ENCODE measurements at places on chromosomes 7 and 10. TPM values are rescaled to one million over a fixed set of nuclear protein-coding genes. Genes with fewer than 3 reads are reported as not detected.
A peak's percentile ranks its signal among the peaks of the same experiment; 100 is the strongest.

DNA sequence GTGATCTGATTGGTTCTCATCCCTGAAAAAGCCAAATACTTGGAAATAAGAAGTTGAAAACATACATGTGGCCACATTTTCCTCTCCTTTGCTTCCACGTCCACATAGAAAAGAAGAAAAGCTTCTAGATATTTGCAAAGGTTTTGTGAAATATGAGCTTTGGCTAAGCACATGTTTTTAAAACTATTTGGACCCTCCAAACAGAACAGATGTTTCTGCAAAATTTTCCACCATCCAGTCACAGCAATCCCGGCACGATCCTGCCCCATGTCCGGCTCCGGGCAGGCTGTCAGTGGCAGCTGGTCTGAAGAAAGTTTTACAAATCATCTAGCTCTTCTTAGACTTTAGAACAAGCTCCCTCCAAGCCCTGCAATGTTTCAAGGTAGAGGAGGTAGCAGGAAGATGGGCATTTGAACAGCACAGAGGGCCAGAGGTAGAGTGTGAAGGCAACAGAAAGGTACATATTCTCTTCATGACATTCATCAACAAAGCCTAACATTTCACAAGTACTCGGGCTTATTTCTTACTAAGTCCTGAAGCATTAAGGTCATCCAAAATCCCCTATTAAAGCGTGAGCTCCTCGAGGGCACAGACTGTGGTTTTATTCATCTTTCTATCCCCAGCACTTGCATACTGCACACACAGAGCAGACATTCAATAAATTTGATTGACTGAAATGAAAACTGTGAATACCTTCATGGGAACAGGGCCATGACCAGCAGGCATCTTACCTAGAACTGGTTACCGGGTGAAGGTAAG is 110.1 kb downstream of the JAZF1 start:
- no peak for DNase-seq

CALCR gene
- total RNA-seq, result 0.51 TPM

SGMS1 gene
- total RNA-seq, result 37.2 TPM

DNA sequence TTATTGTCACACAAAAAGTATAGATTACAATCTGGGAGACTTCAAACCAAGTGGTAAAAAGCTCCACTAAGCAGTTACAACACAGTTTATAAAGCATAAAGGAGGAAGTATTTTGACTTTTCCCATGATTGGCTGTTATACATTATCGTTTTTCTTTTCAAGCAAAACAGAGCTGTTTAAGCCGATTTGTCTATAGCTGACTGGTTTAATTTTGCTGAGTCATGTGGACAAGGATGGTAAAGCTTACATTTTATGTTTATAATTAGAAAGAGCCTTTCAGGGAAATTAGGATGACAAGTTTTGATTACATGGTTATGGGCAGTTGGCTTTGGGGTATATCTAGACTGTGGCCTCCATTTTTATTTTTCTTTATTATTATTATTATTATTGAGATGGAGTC is 152.5 kb upstream of the STK17A start:
- no peak for DNase-seq

AKR1C8 gene
- total RNA-seq, result 1.3 TPM

GRCh38 chr7:141872931-141873330 is 31.6 kb upstream of the PRSS37 start:
- DNase-seq, result no peak

GRCh38 chr10:89853781-89854191 is 152.4 kb downstream of the KIF20B start:
- no peak for DNase-seq

BAIAP2L1 gene
- total RNA-seq, result 4.6 TPM

TSPAN33 gene
- 9.7 TPM for total RNA-seq

- no peak for DNase-seq
Measured at GRCh38 chr10:80168162-80168511, 35.6 kb downstream of the PLAC9 start.

DNA sequence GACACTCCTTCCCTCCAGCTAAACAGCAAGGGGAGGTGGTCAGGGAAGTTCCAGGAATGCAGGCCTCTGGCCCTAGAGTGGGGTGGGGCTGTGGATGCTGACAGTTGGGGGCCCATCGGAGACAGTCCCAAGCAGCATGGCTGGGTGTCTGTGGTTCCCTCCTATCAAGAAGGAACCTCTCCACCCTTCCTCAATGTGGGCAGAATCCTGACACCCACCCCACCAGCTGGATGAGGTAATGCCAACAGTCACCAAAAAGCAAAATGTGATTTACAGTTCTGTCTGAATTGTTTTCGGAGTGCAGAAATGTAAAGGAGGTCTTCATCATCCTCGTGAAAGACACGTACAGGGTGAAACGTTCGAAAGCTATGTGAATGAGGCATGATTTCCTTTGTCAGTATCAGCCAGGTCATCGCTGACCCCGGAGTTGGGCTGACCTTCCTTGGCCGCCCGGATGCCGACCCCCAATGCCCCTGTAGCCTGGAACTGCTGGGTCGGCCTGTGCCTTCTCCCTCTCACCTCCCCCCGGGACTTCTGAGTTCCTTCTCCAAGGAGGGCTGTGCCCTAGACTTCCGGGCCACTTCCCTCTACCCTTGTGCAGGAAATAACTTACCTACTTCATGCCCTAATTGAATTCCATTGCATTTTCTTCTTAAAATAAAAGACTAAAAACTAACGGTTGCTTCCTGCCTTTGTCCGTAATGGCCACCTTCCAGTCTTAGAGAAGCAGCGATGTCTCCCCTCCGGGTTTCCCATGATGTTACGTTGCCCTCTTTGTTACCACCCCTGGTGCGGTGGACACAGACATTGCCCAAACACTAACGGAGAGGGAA is 24.5 kb downstream of the FOXK1 start:
- no peak for DNase-seq

LBX1 gene
- total RNA-seq, result 0.10 TPM

- no peak for DNase-seq
Measured at GRCh38 chr7:151565541-151565940, 45.8 kb upstream of the RHEB start.

DNA sequence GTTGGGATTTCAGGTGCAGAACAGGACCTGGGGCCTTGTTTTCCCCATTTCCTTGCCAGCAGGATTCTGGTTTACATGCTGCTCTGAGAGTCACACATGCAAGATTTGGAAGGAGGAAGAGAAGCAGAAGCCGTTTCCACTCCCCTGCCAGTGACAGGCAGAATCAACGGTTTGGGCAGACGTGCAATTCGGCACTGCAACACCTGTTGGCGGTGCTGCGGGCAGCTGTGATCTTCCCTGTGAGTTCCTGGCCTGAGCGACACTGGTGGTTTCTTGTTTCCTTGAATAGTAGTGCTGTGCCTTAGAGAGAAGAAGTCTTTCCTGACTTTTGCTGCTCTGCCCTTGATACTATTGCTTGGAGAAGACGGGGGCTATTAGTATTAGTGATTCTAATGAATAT is 1126.2 kb downstream of the TYW1 start:
- no peak for DNase-seq

DNA sequence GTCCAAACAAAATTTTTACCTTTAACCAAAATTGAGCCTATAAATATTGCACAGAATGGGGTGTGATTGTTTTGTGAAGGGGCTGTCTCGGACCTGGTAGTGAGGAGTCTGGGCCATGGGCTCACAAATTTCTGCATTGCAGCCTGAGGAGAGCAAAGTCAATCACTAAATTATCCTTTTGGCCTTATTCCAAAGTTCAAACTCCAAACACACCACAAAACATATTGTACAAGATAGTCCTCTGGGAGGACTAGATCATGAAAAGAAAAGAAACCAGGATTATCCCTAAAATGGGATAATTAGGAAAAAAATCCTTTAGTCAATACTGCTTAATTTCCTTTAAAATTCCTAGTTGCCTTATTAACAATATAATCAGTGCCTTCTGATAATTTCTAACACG is 115.5 kb downstream of the BUB3 start:
- no peak for DNase-seq

GRCh38 chr7:156474241-156474743 is 166.3 kb upstream of the RNF32 start:
- no peak for DNase-seq

WEE2 gene
- not detected for total RNA-seq

- DNase-seq, result peak; percentile 53
Measured at GRCh38 chr7:129949292-129950133, 3.2 kb downstream of the UBE2H start.

DNA sequence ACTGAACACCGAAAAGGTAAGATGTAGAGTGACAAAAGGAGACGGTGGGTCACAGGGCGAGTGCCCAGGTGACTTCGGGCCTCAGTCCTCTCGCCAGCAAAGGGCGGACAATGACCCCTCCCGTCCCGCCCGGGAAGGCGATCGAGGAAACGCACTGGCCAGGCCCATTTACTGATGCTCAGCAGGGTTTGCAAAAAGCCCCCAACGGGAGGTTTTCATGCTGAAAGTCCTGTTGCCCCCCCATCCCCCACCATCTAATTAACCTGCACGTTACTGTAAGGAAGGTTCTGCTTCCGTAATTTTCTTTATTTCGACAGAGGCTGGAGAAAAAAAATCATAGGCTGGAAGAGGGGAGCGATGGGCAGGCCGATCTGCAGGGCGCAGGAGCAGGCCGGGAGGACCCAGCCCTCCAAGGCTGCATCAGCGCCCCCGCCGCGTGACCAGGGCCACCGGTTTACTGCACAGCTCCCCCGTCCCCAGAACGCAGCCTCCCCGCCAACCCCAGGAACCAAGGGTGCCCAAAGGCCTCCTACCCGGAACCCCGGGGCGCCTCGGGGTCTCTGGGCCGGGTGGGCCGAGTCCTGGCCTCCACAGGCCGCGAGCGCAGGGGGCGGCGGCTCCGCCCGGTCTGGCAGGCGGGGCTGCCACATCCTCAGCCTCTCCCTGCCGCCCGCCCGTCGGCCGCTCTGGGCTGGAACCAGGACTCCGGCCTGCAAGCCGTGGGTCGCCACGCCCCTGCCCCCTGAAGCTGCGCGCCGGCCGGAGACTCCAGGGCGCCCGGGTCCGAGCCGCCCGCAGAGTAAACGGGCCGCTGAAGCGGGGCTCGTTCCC is 613 bp downstream of the OAT start:
- DNase-seq, result peak; percentile 91

DNA sequence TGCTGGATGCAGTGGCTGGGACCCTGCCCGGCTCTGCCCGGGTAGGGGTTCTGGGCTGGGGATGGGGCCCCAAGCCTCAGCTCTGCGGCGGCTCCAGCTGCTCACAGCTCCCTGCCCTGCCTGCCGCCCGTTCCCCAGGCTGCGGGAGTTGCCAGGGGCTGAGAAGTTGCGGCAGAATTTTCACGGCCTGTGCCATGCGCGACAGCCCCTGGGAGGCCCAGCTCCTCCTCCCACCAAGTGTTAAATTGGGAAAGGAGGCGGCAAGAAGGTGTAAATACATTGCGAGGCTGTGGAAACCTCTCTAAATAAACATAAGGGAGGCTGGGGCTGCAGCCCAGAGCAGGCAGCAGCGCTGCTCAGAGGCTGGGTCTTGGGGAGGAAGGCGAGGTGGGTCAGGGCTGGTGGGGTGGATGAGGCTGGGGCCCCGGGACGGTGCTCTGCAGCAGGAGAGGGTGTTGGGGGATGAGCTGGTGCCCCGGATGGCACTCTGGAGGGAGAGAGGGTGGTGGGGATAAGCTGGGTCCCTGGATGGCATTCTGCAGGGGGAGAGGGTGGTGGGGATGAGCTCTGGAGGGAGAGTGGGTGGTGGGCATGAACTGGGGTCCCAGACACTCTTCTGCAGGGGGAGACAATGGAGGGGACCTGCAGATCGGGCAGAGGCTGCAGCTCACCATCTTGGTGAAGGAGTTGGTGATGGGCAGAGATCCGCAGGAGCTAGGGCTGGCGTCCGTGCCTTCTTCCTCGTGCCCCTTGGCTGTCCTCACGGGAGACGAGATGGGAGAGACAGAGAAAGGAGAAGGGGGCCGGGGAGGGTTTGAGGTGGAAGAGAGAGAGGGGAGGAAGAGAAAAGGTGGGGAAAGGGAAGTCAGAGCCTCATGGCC is 85.5 kb upstream of the GNA12 start:
- DNase-seq, result peak; percentile 76

FAM25G gene
- total RNA-seq, result not detected

- no peak for DNase-seq
Measured at GRCh38 chr10:91215384-91215783, 5.1 kb upstream of the PCGF5 start.

MMD2 gene
- total RNA-seq, result not detected

GRCh38 chr10:14826076-14826829 is 11.6 kb downstream of the CDNF start:
- no peak for DNase-seq

PDE6C gene
- total RNA-seq, result not detected

DNA sequence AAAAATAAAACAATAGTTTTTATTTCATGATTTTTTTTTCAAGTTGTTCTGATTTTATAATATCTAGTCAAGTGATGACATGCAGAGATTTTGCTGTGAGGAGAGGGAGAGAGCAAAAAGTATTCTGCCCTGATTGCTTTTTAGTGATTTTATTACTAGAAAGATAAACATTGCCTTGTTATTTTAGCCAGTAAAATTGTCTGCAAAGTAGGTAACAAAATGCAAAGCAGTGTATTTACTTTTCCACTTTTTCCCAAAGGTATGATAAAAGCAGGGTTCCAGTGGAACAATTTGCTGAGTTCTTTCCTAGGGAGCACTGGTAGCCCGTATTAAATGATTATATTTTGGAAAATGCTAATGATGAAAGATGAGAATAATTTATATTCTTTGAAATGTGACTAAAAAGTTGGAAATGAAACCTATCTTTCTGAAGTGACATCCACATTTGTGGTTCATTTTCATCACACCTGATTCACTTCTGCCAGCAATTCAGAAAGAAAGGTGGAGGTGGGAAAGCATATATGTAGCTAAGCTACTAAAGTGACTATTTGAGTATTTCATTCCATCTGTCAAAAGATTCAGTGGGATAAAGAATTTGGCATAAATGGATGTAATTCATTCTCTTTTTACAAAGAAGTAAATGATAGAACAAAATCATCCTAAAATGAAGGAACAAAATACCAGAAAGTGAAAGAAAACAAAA is 300.3 kb downstream of the ADK start:
- DNase-seq, result no peak

DNA sequence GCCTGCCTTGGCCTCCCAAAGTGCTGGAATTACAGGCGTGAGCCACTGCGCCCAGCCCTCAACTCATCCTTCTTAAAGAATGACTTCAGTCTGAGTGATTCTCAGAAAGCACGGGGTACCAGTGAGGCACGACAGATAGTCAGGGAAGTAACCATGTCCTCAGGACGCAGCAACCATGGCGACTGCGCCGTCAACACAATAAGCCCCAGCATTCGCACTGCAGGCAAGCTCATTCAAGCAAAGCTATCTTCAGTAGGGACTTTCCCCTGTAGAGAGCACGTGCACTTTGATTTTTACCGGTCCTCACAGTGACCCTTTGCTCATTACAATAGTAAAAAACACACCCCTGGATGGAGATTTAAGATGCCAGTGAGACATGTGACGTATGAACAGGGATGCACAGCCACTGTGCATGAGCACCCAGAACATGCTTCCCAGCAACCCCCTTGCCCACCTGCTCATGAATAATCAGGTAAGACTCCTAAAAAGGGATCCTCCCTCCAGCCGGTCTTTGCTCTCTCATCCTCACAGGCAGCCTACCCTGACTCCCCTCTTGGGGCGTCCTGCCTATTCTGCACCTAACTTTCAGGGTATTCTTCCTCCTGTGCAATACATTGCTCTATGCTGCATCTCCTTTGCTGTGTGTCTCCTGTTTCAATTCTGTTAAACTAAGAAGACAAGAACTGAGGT is 9.1 kb downstream of the WDR86 start:
- no peak for DNase-seq
